RPMI7951 (cell line): ENCODE measurements at places on chromosomes 11 and 22.

DNA sequence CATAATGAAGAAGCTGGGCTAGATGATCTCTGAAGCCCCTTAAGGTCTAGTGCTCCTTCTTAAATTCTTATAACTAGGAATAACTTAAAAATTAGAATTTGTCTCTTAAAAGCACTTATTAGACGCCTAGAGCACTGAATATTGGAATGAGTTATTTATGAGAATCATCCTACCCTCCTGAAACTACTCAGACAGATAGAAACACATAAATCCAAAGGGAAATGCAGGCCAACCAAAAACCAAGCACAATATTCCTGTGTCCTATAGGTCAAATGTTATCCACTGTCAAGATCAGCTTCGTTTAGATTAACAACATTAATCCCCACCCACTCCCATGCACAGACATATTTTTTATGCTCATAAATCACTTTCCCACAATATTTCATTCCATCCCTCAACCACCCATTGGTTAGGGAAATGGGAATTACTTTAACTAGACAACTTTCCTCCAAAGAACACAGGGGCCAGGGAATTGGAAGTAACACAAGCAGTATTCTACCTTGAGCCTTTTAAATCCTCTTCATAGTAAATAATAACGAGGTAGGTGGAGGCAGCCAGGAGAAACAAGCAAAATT lies 87.1 kb downstream of the CD44 start:
- no peak for DNase-seq

GRCh38 chr11:71454470-71455113 lies 1.6 kb downstream of the NADSYN1 start:
- DNase-seq: no peak

GRCh38 chr22:44154436-44154942 lies 26.2 kb upstream of the PARVG start:
- peak; percentile 5 for DNase-seq

GRCh38 chr11:117200813-117201657 lies 1.9 kb downstream of the TAGLN start:
- DNase-seq: no peak

DNA sequence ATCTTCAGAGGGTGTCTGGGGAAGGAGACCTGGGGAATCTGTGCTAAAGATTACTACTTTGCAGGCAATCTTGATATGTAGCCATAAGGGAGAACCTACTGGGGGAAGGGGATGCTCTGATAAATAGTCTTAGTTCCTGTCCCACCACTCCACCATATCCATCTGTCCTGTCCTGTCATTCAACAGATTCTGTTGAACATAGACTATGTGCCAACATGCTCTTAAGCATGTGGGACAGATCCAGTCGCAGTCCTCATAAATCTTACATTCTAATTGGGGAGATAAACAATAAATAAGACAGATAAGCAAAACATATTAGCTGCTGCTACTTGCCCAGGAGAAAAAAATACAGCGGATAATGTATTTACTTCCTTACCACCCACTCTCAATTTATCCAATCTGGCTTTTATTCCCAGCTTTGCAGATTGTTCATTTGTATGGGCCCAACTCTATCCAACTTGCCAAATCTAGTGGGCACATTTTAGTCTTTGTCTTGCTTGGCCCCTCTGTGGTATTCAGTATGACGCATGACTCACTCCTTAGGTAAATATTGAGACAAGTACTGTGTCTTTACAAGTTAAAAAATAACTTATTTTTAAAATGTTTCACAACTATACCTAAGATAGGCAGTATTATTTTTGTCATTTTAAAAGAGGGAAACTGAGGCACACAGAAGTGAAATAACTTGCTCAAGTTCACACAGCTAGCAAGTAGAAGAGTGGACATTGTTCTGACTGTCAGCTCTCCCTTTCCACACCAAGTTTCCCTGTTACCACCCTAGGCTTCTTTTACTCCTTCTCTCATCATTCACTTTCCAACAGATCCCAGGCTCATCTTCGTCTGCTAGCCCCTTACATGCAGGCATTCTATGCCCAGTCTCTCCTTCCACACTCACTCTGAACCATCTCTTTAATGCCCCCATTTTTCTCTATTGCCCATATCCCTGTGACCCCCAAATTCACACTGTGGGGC lies 133.6 kb upstream of the SESN3 start:
- no peak for DNase-seq

GRCh38 chr11:86193297-86194095 lies 51.1 kb upstream of the EED start:
- peak; percentile 87 for DNase-seq

DNA sequence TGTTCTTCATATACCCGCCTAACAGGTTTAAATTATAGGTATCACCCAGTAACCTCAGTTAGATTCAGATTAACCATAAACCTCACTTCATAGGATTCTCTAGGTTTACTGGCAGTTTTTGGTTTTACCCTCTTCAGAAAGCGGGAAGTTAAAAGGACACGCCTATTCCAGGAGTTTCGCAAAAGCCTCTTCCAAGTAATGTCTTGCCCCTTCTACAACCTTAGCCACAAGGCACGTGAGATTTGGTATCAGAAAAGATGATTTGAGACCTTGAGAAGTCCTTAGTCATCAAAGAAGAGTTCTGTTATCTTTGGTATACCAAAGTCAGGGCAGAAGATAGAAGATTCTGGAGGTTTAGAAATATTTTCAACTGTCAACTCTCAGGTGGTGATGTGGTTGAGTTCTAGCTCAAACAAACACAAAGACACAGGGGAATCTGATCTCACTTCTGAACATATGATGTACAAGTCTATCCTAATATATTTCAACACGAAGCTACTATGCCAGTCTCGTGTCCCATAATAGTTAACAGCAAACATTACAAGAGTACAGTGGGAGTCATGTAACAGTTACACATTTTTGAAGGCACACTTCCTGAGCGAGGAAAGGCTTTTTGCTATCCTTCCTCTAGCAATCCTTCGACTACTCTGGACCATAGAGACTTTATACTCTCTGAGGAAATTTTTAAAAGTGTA lies 103.5 kb downstream of the USP35 start:
- DNase-seq: no peak

GRCh38 chr11:74923125-74923524 lies 25.8 kb downstream of the XRRA1 start:
- DNase-seq: no peak

DNA sequence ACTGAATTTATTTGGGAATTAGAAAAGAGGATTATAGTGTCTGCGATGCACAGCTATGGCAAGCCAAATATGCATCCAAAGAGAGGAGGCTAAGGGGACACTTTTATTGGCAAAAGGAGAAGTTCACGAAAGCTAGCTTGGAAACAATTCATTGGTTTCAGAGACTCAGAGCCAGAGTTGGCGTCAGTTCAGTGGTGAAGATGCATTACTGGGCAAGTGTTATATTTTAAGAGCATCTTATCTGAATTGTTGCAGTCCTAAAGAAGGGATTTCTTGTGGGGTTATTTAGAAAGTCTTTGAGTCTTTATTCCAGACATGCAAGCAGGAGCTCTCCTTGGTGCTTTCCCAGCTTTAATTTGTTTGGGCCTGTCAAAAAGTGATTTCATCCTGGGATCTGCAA lies 15.0 kb downstream of the CLDN5 start:
- DNase-seq: no peak

GRCh38 chr11:86152006-86152862 lies 83.3 kb upstream of the PICALM start:
- DNase-seq: peak; percentile 71
